GM23248 (cell line): ENCODE measurements at places on chromosomes 13 and 19. TPM values are rescaled to one million over a fixed set of nuclear protein-coding genes. Genes with fewer than 3 reads are reported as not detected.

Gene SH2D3A
- 0.18 TPM in 1 of 2 replicates, not detected in the other for polyA plus RNA-seq

Gene SRRM5
- not detected in 2 replicates for polyA plus RNA-seq

Gene ZSCAN1
- polyA plus RNA-seq = 0.27 and 0.39 TPM in 2 replicates

GRCh38 chr13:112345826-112346172 lies 30.4 kb upstream of the SPACA7 start:
- no peak for DNase-seq

- DNase-seq = peak; percentile 57
These were observed 12.9 kb upstream of the IGSF23 start for GRCh38 chr19:44600466-44600865.

DNA sequence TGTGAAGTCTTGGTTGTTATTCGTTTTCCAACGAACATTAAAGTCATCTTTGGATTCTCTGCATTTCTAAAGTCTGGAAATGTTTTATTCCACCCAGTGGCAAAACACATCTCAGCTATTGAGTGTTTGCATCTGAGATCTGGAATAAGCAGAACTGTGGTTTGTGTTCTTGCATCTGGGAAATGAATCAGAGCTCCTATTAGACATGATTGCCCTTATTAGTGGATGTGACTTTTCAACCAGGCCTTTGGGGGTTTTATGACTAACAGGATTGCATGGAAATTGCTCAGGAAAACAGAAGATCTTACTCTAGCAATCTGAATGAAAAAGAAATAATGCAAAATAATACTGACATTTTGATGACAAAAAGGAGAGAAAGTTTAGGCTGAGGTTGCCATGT lies 488.8 kb downstream of the IRS2 start:
- peak; percentile 93 for DNase-seq

GRCh38 chr19:33554391-33554790 lies 32.8 kb upstream of the PEPD start:
- DNase-seq = no peak

GRCh38 chr19:53879140-53880081 lies 2.6 kb upstream of the PRKCG start:
- DNase-seq = peak; percentile 94
